ENCODE measurements at places on chromosomes 5 and 9. TPM values are rescaled to one million over a fixed set of nuclear protein-coding genes. Genes with fewer than 3 reads are reported as not detected.

CNOT6 gene
- 33.0 TPM for total RNA-seq

DNA sequence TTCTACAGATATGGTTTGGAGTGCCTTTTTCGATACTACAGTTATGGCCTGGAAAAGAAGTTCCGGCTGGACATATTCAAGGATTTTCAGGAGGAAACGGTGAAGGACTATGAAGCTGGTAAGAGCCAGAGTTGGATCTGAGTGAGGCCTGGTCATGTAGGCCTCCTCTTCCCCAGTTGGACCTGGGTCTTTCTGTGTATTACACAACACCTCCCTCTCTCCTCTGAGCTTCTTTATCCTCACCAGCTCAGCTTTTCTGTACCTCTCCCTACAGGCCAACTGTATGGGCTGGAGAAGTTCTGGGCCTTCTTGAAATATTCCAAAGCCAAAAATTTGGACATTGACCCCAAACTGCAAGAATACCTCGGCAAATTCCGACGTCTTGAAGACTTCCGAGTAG is 39.2 kb downstream of the FAXDC2 start:
- no peak for DNase-seq

GRCh38 chr9:99013550-99013949 is 69.8 kb downstream of the COL15A1 start:
- no peak for DNase-seq

DNA sequence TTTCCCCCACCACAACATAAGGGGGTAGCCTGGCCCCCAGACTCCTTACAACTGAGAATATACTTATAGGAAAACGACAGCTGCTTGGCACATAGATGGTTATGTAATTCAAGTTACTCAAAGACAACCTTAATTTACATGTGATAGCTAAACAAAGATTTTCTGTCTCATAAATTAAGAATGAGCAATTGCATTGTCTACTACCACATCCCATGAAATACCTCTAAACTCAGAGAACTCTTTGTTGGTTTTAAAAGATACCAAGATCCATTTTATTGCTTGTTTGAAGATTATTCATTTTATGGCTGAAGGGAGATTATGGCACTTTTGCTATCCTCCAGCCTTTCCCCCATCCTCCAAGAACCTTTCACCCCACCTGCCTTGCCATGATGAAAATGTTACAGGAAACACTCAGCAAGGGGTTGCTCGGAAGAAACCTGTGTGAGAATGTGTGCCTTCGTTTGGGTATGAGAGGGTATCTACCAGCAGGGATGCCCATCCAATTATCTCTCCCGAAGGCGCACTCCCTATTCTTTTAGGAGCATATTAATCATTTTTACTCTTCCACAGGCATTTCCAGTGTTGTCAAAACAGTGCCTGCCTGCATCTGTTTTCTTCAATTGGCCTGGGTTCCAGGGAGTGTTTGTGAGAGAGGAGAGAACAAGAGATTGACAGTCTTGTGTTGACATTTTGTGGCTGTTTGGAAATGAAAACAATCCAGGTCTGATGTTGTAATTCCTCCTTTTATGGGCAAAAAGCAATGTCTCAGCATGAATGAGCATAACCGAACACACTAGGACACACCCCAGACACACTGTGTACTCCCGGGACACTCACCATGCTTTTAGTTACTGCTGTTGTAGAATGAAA is 208.0 kb upstream of the ANKRD55 start:
- no peak for DNase-seq

- DNase-seq = no peak
Measured at GRCh38 chr5:118397236-118397635, 591.1 kb downstream of the DTWD2 start.

DNA sequence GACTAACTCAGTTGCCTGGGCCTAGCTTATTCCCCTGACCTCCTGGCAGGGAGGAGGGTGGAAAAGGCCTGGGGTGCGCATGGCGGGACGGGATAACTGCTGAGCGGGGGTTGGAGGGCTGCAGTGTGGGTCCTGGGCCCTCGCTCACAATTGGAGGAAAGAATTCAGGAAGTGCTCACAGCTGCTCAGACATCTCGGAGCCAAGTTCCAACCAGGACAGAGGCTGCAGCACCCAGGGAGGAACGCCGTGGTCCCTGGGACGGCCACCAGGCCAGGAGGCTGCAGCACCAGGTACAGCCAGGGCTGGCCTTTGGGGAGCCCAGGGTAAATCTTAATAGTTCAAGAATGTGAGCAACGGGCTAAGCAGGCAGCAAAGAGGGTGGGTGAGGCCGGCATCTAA is at the start of gene SPAAR:
TSS of gene SPAAR (plus strand) at position 217 of the 400 bp plus-strand sequence. CDS start 974 bp downstream, outside the sequence.
- no peak for DNase-seq

SLC6A7 gene
- total RNA-seq = not detected

- no peak for DNase-seq
Measured at GRCh38 chr9:126411225-126411947, 84.8 kb downstream of the MVB12B start.

DNA sequence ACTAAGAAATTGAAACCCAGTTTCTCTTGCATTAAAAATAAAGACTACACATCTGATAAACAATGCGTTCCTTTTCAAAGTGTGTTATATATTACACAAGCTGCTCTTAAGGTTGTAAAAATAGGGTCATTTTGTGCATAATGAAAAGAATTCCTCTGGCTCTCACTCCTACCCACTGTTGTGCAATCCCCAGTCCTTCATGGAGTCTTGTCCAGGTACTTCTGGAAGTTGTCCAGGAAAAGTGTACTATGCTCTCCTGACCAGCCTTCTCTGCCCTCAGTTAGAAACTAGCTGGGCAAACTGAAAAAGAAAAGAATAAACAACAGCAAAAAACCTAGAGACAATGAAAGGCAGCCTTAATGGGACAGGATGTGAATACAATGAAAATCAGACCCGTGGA is 345.5 kb upstream of the PAPPA start:
- DNase-seq = no peak

DNA sequence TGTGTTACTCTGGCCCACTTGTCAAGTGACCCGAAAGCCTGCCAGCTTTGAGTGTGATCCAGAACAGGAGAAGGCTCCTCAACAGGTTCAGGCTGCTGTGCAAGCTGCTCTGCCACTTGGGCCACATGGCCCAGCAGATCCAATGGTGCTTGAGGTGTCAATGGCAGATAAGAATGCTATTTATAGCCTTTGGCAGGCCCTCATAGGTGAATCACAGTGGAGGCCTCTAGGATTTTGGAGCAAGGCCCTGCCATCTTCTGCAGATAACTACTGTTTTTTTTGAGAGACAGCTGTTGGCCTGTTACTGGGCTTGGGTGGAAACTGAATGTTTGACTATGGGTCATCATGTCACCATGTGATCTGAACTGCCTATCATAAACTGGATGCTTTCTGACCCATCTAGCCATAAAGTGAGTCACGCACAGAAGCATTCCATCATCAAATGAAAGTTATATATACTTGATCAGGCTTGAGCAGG is 180.8 kb downstream of the CARTPT start:
- no peak for DNase-seq

HRH2 gene
- 56.1 TPM for total RNA-seq

- DNase-seq = no peak
Measured at GRCh38 chr9:112620388-112620787, 97.5 kb downstream of the INIP start.

FCHO2 gene
- total RNA-seq = 0.51 TPM

DNA sequence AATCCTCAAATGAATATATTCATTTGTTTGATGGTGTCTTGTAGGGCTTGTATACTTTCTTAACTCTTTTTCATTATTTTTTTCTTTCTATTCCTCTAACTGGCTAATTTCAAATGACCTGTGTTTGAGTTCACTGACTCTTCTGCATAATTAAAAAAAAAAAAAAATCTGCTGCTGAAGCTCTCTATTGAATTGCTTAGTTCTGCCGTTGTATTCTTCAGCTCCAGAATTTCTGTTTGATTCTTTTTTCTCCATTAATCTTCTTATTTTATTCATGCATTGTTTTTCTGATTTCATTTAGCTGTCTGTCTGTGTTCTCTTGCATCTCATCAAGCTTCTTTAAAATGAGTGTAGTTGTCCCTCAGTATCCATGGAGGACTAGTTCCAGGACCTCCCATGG is 244.6 kb downstream of the ROR2 start:
- DNase-seq = no peak

PCDHB5 gene
- not detected for total RNA-seq

DNA sequence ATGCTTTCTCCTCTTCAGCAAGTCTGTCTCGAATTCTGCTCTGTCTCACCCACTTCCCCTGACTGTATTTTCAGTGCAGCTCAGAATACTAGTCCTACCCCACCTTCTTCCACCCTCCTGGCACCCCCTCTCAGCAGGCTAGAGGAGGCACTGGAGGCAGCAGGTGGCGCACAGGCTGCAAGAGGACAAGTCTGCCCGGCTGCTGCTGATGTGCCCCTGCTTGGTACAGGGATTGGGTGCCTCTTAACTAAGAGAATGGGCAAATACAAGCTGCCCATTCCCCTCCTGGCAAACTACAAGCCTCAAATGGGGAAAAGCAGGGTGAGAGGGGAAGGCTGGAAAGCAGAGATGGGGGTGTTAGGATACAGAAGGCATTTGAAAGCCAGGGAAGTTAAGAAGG is 5.1 kb downstream of the TLN1 start:
- peak; percentile 28 for DNase-seq

GRCh38 chr5:26959290-26959689 is 79.1 kb downstream of the CDH9 start:
- no peak for DNase-seq

TBC1D9B gene
- total RNA-seq = 82.7 TPM

DNA sequence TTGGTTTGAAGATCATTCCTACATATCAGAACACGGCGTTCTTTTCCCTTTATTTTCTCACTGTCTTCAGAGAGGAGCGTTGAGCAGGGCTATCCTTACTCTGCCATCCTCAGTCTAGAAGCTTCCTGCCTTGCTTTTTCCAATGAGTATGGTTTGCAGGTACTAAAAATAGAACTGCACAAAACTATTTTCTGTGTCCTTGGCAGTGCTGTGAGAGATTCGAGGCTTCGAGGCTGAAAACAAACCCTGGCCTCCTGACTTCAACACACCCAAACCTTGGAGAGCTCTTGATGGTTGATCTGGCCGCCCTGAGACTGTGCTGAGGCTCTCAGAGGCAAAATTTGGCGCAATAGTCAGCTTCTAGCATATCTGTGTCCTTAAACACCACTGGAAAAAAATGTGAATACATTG is 78.9 kb downstream of the GOLPH3 start:
- no peak for DNase-seq

PCDHGB1 gene
- not detected for total RNA-seq

TMEM8B gene
- total RNA-seq = 1.8 TPM

GRCh38 chr5:177491429-177491945 is 5.9 kb downstream of the PDLIM7 start:
- DNase-seq = no peak

REXO4 gene
- 79.3 TPM for total RNA-seq

GRCh38 chr5:81759632-81760005 is 8.7 kb upstream of the SSBP2 start:
- no peak for DNase-seq

DNA sequence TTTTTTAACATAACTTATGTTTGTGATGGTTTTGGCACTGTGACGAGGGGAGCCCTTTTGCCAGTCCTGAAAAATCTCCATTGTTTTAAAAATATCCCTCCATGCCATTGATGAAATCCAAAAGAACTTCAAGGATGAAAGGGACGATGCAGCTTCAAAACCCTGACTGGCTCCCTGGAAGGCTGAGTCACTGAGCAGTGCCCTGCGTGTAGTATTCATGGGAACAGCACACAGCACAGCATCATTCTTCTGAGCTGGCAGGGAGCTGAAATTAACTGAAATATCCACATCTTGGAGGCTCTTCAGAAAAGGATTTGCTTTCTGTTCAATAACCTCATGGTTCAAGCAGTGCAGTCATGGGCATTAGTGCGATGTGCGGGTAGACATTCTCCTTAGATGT is 29.7 kb downstream of the PDE4D start:
- DNase-seq = no peak

WDR38 gene
- not detected for total RNA-seq

TMEFF1 gene
- total RNA-seq = not detected

DNA sequence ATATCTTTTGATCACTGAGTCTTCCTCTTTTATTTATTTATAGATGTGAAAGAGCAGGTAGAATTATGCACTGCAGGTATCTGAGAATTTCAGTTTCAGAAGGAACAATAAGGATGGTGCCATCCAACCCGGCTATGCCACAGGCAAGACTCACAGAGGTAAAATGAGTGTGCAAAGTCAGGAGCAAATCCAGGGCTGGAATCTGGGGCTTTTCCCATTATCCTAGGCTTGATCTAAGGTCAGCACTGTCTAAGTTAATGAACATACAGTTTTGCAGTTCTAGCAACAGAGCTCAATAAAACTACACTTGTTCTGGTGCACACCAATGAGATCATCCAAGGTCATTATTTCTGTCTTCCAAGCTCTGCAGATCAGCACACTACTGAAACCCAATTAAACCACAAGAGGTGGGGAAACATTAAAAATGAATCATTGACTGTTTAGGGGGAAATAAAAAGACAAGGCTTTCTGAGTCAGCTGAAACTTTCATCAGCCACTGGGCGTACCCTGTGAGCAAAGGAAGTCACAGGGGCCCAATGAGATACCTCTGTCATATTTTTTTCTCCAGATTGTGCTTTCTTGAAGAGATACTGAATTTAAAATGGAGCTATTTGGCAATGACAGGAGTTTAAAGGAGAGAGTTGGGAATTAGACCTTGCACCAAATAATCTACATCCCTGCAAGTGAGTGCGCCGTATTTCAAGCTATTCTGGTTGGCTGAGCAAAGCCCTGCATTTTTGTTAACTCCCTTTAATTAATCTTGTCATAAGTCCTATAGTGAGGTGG is 662.2 kb upstream of the ZNF608 start:
- no peak for DNase-seq

LCN1 gene
- total RNA-seq = not detected

GRCh38 chr9:135948446-135948845 is 12.7 kb downstream of the UBAC1 start:
- DNase-seq = no peak

DNA sequence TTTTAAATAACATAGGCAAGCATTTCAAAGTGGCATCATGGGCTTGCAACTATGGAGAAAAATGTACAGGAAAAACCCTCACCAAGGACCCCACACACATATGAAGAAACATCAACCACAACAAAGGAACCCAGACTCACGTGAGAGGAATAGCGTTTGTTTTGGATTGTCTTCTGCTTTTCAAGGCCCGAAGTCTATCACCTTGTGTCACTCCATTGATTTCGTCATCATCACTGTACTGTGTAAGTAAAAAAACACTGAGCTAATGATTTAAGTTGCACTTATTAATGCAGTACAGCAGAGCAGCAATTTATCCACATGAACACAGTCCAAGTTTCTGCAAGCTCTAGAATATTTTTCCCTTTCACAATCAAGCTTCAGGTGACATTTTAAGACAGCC is 72.4 kb downstream of the HABP4 start:
- no peak for DNase-seq

GRCh38 chr5:155366096-155366495 is 352.5 kb downstream of the KIF4B start:
- no peak for DNase-seq

PRR16 gene
- total RNA-seq = not detected

- no peak for DNase-seq
Measured at GRCh38 chr5:113293975-113294310, 140.8 kb downstream of the TSSK1B start.

- no peak for DNase-seq
Measured at GRCh38 chr9:5382479-5382878, 42.8 kb upstream of the RLN1 start.

- DNase-seq = no peak
Measured at GRCh38 chr9:5466766-5467165, 16.4 kb downstream of the CD274 start.

All from activated T-cell treated with anti-CD3 and anti-CD28 coated beads, Interleukin-2, amount 50 U/mL, for 4 hours (primary cell).